ENCODE measurements at places on chromosomes 16 and 17.

- DNase-seq, result no peak
Measured at GRCh38 chr17:27660436-27660835, 29.4 kb downstream of the LGALS9 start.

DNA sequence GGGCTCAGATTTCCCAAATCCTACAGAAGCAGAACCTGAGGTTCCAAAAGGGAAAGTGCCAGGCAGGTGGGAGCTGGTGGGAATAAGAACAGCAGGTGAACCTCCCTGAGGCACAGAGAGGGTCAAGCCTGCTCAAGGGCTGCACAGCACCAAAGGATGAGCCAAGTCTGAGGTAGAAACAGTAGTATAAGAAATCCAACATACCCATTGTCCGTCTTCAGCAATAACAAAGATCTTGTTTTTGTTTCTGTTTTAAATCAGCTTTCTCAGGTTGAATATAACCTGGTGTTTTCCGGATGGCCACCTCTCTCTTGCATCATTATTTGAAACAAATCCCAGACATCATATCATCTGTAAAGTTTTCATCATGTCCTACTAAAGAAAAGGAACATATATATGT lies 10.6 kb upstream of the CES3 start:
- DNase-seq, result no peak

DNA sequence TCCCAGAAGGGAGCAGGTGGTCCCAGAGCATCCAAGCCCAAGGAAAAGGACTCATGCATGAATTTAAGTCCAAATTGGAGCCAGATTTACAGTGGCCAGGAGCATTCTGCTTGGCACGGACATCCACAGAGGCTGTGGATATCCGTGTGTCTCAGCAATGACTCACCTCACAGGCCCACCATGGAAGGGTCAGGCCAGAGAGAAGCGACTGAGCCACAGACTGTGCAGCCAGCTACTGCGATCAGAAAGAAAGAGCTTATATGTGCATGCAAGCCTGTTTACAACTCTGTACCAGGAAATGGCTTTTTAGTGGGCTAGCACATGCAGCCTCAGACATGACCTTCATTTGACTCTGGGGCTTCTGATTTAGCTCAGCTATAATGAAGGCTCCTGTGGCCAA lies 231.0 kb downstream of the C16orf95 start:
- DNase-seq, result no peak

DNA sequence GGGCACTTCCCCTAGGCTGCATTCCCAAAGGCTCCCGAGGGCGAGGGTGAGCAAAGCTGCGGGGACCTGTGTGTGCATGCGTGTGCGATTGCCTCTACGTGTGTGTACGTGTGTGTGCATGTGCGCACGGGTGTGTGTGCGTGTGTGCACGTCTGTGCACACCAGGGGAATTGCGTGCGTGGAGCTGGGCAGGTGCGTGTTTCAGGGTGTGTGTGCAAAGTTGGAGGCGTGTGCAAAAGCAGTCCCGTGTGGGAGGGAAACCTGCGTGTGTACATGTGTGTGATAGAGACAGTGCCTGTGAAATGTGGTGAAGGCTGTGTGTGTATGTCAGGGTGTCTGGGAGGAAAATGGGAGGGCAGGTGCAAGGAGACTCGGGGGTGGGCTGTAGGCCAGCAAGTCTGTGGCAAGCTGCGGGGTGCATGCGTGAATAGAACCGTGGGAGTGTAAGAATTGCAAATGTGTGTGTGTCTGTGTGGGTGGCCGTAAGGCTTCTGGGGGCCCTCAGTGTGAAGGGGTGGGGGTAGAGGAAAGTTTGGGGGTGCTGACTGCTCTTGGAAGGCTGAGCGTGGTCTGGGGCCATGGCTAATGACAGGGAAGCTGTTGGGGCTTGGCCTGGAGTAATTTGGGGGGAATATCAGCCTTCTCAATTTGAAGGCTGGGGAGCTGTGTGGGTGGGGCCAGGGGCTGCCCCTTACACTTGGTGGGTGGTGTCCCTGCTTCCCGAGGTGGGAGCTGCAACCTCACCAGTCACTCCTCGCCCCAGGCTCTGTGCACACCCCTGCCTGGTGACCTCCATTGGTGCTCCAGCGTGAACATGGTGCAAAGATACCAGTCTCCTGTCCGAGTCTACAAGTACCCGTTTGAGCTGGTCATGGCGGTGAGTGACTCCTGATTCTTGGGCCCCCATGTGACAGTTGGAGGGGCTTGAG lies 644 bp downstream of the SEC14L5 start:
- no peak for DNase-seq

GRCh38 chr17:78391843-78392242 lies 13.4 kb downstream of the PGS1 start:
- no peak for DNase-seq

DNA sequence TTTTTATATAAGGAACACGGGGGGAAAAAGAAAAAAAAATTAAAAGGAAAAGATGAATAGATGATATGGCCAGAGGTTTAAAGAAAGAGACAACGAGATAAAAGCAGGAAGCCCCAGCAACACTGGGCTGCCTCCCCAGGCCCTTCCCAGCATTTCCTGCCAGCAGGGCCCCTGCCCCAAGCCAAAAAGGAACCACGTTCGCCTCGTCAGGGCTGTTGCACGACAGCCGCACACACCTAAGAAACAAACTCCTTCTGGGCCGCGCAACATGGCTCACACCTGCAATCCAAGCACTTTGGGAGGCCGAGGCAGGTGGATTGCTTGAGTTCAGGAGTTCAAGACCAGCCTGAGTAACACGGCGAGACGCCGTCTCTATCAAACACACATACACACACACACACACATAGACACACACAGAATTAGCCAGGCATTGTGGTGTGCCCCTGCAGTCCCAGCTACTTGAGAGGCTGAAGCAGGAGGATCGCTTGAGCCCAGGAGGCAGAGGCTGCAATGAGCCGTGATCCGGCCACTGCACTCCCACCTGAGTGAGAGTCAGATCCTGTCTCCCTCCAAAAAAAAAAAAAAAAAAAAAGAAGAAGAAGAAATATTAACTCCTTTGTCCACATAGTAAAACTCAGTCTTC lies 83.0 kb downstream of the ANKRD11 start:
- DNase-seq, result no peak

DNA sequence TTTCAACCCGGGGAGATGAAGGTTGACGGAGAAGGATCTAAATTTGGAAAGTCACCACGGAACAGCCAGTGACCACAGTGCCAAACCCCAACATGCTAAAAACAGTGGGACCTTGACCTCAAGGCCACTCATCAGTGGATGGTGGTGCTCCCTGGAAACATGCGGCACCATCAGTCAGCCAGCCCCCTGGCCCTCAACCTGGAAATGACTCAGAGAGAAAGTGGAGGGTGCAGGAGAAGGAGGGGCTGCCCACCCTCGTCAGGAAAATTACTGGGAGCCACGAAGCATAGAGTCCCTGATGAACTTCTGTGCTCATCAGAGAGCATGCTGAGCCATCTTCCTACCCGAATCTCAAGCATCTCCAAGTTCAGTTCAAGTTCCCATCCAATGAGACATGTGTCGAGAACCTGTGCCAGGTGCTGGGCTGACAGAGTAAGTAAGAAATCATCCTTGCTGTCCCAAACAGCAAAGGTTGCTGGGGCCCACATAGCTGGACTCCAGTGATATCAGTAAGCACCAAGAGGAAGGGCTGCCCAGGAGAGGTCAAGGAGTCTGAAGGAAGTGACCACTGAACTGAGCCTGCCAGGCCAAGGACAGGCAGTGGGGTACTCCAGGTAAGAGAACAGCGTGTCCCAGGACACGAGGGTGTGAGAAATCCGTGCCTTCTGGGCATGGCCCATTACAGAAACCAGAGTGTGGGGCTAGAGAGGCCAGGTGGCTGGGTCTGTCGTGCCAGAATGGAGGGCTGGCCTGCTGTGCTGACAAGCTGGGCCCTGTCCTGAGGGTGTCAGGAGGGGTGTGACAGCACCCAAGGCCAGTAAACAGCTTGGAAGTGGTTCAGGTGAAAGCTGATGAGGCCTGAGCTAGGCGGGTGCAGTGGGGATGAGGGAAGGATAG lies 5.2 kb downstream of the PECAM1 start:
- DNase-seq, result no peak

GRCh38 chr17:58186591-58186990 lies 5.9 kb upstream of the EPX start:
- DNase-seq, result no peak

GRCh38 chr16:88505405-88506082 lies 52.5 kb downstream of the ZFPM1 start:
- DNase-seq, result peak; percentile 95

DNA sequence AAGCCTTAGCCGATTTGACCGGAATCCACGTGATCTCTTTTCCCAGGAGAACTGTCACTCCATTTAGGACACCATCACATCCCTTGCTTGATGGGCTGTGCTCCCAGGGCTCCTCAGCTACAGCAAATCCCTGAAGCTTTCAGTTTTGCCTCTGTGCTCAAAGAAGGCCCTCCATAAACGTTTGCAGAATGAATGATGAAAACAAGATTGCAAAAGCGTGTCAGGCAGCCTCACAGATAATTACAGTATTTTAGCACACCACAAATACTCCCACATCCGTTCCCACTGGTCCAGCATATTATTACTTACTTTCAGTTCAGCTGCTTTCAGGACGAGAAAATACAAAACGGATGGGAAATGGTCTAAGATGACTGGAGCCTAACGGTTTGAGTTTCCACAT lies 84.6 kb downstream of the USP31 start:
- DNase-seq, result no peak

GRCh38 chr17:30975042-30975820 lies 4.4 kb downstream of the RNF135 start:
- peak; percentile 11 for DNase-seq

DNA sequence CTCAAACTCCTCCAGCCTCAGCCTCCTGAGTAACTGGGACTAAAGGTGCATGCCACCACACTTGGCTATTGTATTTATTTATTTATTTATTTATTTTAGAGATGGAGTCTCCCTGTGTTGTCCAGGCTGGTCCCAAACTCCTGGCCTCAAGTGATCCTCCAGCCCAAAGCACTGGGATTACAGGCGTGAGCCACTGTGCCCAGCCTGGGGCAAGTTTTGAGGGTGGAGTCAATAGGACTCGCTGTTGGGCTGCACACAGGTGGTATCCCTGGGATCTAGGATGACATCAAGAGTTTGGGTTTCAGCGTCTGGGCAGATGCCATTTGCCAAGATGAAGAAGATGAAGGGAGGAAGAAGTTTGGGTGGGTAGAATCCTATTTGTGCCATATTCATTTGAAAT lies 213.9 kb downstream of the GSG1L start:
- DNase-seq, result no peak

GRCh38 chr17:81048827-81049371 lies 13.9 kb downstream of the BAIAP2 start:
- DNase-seq, result no peak

DNA sequence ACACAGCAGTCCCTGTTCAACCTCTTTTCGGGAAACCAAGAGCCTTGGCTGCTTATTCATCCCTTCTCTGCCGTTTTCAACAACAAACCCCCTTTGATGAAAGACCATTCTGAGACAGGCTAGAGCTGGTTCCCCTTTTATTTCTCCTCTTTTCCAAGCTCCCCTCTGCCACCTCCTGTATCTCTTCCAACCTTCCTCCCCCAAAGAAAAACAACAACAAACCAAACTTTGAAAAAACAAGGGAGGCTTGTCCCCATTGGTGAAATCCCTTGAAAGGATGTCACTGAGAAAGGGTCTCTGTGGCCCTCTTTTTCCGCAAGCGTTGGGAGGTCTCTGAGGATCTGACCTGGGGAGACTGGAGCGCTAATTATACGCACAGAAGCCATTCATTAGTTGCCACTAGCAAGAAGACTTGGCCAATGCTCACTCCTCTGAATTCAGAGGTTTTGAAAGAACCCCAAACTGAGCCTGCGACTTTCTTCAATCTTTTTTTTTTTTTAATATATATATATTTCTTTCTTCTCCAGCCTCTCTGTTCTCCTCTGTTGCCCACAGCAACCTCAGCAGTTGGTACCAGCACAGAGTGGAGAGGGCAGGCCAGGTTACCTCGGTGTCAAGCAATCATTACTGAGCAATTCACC lies 101.4 kb downstream of the PITPNC1 start:
- no peak for DNase-seq

DNA sequence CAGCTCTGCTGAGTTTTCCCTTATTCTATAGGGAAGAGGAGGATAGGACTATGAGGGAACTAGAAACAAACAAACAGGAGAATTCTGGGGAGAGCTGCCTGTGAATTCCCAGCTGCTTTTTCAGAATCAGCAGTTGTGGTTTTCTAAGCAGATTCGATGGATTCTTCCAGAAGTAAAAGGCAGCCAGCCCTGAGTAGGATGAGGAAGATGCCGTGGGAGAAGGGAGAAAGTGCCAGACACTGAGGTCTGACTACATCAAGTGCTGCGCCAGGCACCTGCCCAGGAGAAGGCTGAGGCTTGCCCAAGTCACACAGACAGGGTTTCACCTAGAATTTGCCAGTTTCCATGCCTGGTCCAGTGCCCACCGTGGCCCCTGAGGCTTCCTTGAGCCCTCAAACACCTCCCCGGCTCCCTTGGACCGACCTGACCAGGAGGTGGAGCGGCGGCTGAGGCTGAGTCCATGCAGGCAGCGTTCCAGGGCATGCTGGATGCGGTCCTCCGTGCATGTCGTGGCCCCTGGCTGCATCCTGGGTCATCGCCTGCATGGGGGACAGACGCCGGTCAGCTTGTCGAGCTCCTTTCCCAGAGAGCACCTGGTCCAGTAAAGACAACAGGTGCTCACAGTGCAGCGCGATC lies 43.6 kb upstream of the PIK3R6 start:
- no peak for DNase-seq

DNA sequence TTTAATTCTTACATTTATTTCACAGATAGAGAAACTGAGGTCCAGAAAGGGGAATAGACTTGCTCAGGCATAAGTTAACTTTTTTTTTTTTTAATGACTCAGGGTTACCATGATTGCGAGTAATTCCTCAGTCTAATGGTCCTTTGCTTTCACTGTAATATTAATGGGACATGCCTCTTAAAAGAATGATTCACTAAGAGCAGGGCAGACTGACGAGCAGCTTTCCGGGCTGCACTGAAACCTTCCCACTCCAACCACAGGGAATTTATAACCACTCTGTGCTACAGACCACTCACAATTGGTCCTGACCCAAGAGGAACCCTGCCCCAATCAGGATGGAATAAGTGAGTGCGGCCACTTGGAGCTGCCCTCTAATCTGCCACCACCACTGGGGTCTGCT lies 5.7 kb downstream of the HOXB2 start:
- DNase-seq, result no peak

GRCh38 chr17:17056156-17056539 lies 13.9 kb downstream of the MPRIP start:
- DNase-seq, result peak; percentile 42

DNA sequence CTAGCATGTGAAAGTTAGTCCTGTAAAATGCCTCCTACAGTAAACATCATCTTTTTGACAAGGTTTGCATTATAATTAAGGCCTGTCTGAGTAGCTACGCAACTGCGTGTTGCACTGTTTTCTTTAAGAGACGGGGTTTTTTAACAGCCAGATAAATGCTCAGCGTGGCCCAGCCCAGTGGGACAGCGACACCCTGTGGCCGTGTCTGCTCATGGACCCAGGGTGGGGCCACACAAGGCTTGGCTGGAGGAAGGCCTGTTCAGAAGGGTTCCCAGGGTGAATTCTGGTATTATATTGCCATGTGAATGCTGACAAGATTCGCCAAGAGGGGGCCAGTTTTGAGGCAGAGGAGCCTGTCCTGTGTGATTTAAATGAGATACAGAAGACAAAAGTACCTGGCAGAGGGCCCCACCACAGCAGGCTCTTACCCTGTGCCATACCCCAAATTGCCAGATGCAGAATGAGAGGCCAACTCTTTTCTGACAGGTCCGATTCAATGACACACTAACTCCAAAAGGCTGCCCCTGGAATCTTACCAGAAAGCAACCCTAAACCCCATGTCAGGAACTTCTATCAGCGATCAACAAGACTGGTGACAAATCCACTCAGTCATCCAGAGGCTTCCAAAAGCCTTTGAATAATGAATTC lies 65.9 kb upstream of the IRX6 start:
- peak; percentile 60 for DNase-seq

Measured in stomach (tissue), 19 donors.